ENCODE measurements at places on chromosomes 13 and 19.

GRCh38 chr13:61463024-61463423 lies 47.4 kb upstream of the PCDH20 start:
- no peak for DNase-seq

DNA sequence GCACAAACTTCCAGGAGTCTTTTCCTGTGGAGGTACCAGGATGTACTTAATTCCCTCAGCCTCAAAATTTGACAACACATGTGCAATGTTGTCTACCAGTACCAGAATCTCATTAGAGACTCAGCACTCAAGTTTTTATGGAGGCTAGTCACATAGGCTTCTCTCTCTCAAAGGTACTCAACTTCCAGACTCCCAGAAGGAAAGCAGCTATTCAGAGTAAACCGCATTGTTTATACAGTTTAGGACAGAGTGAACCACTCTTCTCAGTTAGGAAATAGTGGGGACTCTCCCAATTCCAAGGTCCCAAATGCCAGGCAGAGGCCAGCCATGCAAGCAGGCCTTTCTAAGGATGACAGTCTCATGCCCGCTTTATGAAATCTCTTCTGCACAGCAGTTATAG lies 8.5 kb upstream of the C1QTNF9B start:
- DNase-seq, result no peak

GRCh38 chr19:17677002-17677401 lies 11.2 kb downstream of the UNC13A start:
- DNase-seq, result no peak

- no peak for DNase-seq
These were observed 230.1 kb downstream of the DLEU7 start for GRCh38 chr13:50613356-50613831.

DNA sequence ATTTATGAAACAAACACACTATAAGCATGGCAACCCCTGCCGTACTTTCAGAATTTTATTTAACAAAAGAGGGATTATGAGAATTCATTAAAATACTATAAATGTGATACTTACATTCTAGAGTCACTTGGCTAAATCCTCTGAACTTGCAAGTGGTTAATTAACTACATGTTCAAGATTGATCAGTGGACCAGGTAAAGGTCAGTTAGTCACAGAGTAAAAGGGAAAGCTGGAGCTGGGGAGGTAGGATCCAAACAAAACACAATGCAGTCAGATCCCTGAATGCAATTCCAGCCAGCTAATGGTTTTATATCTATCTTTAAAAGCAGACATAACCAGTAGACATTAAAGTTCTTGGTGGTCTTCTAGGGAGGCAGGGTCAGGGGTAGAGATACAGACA lies 270.5 kb downstream of the DIAPH3 start:
- DNase-seq, result no peak

GRCh38 chr13:48476215-48476614 lies 56.7 kb downstream of the RCBTB2 start:
- DNase-seq, result no peak

GRCh38 chr13:43343645-43344044 lies 320.3 kb downstream of the DNAJC15 start:
- DNase-seq, result no peak

- DNase-seq, result no peak
These were observed 21.5 kb upstream of the ZNF420 start for GRCh38 chr19:37056776-37057175.

GRCh38 chr19:47081095-47081494 lies 32.5 kb downstream of the ZC3H4 start:
- DNase-seq, result no peak

DNA sequence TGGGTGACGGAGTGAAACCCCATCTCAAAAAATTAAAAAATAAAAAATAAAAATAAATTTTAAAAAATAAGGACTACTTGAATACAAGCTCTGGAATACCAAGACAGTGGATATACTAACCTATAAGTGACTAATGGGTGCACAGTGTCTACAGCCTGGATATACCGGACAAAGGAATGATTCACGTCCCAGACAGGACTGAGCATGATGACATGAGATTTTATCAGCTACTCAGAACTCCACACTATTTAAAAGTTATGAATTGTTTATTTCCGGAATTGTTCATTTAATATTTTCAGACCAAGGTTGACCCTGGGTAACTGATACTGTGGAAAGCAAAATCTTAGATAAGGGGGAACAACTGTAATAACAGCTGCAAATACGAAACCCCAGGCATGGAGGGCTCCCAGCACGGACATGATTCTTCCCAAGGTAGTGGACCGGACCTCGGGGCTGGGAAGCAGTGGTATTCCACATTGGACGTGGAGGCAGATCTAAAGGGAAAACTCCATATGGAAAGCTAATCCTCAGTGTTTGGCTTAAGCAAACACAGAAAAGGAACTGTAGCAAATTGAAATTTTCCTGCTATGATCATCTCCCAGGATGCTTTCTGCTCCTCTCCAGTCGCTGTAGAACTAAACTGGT lies 102.6 kb upstream of the TSHZ3 start:
- no peak for DNase-seq

GRCh38 chr19:17530586-17530985 lies 19.1 kb downstream of the PGLS start:
- DNase-seq, result no peak

DNA sequence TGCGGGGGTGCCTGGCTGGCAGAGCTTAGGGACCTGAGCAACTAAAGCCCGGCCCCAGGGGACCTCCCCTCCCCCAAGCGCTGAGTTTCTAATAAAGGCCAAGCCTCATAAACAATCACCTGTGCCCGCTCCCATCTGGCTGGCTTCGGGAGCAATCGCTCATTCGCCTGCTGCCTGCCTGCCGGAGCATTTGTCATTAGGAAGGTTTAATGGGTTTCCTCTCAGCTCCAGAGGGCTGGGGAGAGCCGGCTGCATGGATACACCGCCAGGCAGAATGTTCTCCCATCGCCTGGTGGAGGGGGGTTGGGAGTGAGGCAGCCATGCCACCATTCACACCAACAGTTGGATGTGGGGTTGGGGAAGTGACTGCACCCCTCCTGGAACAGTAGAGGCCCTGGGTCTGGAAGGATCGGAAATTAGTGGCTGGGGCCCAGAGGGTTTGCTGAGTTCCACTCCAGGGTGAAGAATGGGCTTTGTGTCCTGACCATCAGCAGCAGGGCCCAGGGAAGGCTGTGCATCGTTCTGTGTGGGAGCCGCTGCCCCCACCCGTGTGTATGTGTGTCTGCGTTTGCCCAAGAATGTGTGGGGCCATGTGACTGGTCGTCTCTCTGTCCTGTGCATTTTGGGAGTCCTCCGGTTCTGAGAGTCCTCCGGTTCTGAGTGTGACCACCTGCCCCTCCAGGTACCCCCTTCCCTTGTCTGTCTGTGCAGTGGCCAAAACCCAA lies 15.3 kb downstream of the PIN1 start:
- no peak for DNase-seq

Measured in coronary artery (tissue), 2 donors.